ENCODE measurements at places on chromosomes 13 and 19.
A peak's percentile ranks its signal among the peaks of the same experiment; 100 is the strongest.

DNA sequence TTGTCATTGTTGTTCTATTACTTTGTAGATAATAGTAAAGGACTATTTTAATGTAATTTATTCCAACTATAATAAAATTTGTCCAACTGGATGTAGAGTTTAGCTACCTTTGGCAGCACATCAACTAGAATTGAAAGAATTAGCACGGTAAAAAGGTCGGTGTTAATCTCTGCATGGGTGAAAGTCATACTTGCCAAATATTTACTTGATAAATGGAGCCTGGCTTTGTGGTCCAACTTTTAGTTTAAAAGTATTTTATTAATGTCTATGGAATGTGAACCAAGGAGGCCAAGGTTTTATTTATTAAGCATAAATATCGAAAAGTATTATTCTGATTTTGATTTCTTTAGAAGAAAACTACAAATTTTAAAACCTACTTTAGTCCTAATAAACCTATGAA is 1389.0 kb downstream of the PCDH9 start:
- H3K4me1 ChIP-seq, result no peaks in the 10 kb centered on the region
- DNase-seq, result no peak
- H3K27ac ChIP-seq, result no peak overlapping the region
- no peak overlapping the region for H3K4me3 ChIP-seq
- H3K27me3 ChIP-seq, result peaks cover 4% of the 10 kb centered on the region

GRCh38 chr13:97267418-97268059 is 45.4 kb downstream of the MBNL2 start:
- peaks cover 19% of the 10 kb centered on the region for H3K4me1 ChIP-seq
- H3K27me3 ChIP-seq, result peaks cover 5% of the 10 kb centered on the region
- H3K36me3 ChIP-seq, result peaks cover 15% of the 10 kb centered on the region
- no peak overlapping the region for H3K4me3 ChIP-seq
- no peak overlapping the region for H3K27ac ChIP-seq

DNA sequence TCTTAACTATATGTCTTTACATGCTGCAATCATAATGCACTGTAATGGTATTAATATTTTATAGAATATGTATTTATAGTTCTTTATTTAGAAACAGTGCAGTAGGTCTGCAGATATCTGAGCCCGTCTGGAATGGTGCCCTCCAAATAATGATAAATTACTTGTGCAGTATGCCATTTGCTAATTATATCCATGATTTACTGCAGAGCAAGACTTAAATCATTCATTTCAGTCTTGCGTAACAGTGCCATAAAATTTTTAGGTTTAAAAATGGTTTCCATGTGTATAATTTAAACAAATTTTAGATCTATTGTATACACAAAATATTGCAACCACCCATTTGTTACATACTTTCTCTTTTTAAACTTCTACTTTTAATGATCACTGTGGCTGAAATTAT is 175.1 kb downstream of the ZNF536 start:
- H3K4me3 ChIP-seq, result no peak overlapping the region
- H3K27me3 ChIP-seq, result peaks cover 14% of the 10 kb centered on the region

GRCh38 chr19:17721821-17722220 is 2.5 kb downstream of the MAP1S start:
- peak overlapping the region; percentile 88 for H3K4me3 ChIP-seq
- peaks cover 31% of the 10 kb centered on the region for H3K4me1 ChIP-seq
- no peaks in the 10 kb centered on the region for H3K27me3 ChIP-seq
- H3K27ac ChIP-seq, result no peak overlapping the region

DNA sequence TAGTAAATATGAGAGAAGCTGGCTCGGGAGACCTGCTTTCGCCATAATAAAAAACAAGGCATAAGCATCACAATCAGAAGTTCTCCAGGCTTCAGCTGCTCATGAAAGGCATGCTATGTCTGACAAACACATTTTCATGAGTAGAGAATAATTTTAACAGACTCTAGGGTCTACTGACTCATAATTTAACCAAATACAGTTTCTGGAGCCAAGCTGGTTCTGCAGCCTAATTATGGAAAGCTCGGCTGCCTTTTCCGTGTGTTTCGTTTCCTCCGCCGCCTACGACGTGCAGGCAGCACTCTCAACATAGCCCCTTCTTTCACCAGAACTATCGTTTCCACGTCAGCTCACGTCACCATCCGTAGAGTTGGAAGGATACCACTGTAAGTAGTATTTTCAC is 5.7 kb downstream of the MCF2L start:
- peaks cover 39% of the 10 kb centered on the region for H3K4me1 ChIP-seq
- peaks cover 54% of the 10 kb centered on the region for H3K27me3 ChIP-seq
- H3K27ac ChIP-seq, result no peak overlapping the region
- peaks cover 4% of the 10 kb centered on the region for H3K36me3 ChIP-seq
- H3K4me3 ChIP-seq, result no peak overlapping the region

- peaks cover 5% of the 10 kb centered on the region for H3K27me3 ChIP-seq
- H3K4me1 ChIP-seq, result peaks cover 10% of the 10 kb centered on the region
- DNase-seq, result no peak
- no peaks in the 10 kb centered on the region for H3K36me3 ChIP-seq
- H3K4me3 ChIP-seq, result no peak overlapping the region
These were observed 16.8 kb upstream of the MEDAG start for GRCh38 chr13:30889196-30889690.

All from nephron progenitor cell (in vitro differentiated cells).